ENCODE measurements at places on chromosomes 1 and 21. TPM values are rescaled to one million over a fixed set of nuclear protein-coding genes. Genes with fewer than 3 reads are reported as not detected.

The GNG5 gene
- total RNA-seq: 177 TPM

The CELSR2 gene
- total RNA-seq: 5.7 TPM

The FMO2 gene
- total RNA-seq: not detected

The LMX1A gene
- not detected for total RNA-seq

The EDEM3 gene
- total RNA-seq: 6.0 TPM

The CCDC17 gene
- total RNA-seq: 0.48 TPM

The NPHS2 gene
- not detected for total RNA-seq

The FCN3 gene
- total RNA-seq: not detected

The IL20 gene
- 0.06 TPM for total RNA-seq

The LELP1 gene
- not detected for total RNA-seq

The LEFTY1 gene
- 0.50 TPM for total RNA-seq

The LRRC53 gene
- total RNA-seq: not detected

The AKNAD1 gene
- 0.64 TPM for total RNA-seq

The RGS5 gene
- 0.66 TPM for total RNA-seq
